ENCODE measurements at places on chromosomes 16 and 17. TPM values are rescaled to one million over a fixed set of nuclear protein-coding genes. Genes with fewer than 3 reads are reported as not detected.

Gene ACSM3
- 0.37 TPM for total RNA-seq

Gene KRT17
- 1.2 TPM for total RNA-seq

Gene USP6
- not detected for total RNA-seq

Gene CIITA
- 0.78 TPM for total RNA-seq

Gene HASPIN
- 13.1 TPM for total RNA-seq

Gene NXN
- total RNA-seq, result 15.4 TPM

Gene KCTD19
- not detected for total RNA-seq

Gene STH
- not detected for total RNA-seq

Gene SOX15
- 0.20 TPM for total RNA-seq

Gene WNK4
- total RNA-seq, result not detected

Gene SPN
- not detected for total RNA-seq

Gene SHCBP1
- 16.2 TPM for total RNA-seq

Gene NPIPA5
- under 0.01 TPM for total RNA-seq

Gene SCNN1G
- not detected for total RNA-seq

Gene CMTM2
- not detected for total RNA-seq

Gene C16orf89
- total RNA-seq, result not detected

Gene LGALS9
- total RNA-seq, result 0.37 TPM
